ENCODE measurements at places on chromosomes 16 and 17. TPM values are rescaled to one million over a fixed set of nuclear protein-coding genes. Genes with fewer than 3 reads are reported as not detected.

Gene C1QTNF8
- polyA plus RNA-seq: 0.23 TPM

GRCh38 chr16:3904875-3905274 lies 24.4 kb upstream of the CREBBP start:
- no peak for DNase-seq

DNA sequence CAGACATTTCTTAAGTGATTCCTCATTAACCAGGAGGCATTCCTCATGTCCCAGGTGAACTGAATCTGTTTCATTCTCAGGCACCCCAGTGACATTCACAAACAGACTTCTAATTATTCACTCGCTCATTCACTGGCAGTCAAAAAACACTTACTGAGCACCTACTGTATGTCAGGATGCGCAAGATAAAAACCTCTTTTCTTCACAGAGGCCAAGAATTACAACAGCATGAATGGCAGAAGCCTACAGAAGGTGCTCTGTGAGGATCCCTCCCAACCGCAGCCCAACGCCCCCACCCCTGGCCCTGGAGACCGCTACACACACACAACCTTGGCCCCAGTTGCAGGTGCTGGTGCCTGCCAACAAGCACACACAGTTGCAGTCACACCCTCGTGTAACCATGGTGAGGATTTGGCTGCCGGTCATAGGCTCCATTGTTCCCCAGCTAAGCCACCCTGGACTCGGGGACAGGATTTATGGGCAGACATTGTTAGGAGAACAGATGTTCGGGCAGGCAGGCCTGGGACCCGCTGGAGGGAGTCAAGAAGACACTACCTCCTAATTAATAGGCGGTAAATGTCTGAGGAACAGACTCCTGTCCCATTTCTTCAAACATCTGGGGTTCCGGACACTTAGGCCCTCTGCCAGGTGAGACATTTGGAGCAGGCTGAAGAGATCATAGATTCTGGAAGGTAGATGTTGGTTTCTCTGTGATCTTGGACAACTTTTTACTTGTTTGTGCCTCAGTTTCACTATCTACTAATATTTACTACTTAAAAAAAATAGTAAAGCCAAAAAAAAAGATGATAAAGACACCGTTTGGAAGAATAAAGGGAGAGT lies 43.2 kb downstream of the CUEDC1 start:
- peak; percentile 88 for DNase-seq

DNA sequence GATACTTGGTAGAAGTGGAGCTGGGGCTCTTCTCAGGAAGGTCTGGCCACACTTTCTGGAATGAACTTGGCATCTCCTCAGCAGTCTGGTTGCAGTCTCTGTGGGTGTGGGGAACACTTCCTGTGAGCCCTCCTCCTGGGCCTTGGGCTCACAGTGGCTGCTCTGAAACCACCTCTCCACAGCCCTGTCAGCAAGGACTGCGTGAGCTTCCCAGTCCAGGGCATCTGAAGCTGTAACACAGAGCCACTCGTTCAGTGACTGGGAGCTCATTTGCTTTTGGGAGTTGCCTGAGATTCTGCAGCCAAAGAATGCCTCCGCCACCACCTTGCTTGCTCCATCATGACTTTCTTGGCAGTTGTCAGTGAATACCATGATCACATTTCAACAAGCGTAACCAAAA lies 60.0 kb downstream of the CLEC16A start:
- no peak for DNase-seq

- DNase-seq: no peak
These were observed 1.3 kb downstream of the WNK4 start for GRCh38 chr17:42781639-42782165.

- no peak for DNase-seq
These were observed 26.0 kb downstream of the TK2 start for GRCh38 chr16:66523861-66524354.

- no peak for DNase-seq
These were observed 75.9 kb upstream of the TNRC6C start for GRCh38 chr17:77882481-77883212.

Gene EPN3
- polyA plus RNA-seq: 25.4 TPM

Gene NME3
- polyA plus RNA-seq: 232 TPM

- DNase-seq: no peak
These were observed 5.1 kb upstream of the KRT16 start for GRCh38 chr17:41617698-41618097.

DNA sequence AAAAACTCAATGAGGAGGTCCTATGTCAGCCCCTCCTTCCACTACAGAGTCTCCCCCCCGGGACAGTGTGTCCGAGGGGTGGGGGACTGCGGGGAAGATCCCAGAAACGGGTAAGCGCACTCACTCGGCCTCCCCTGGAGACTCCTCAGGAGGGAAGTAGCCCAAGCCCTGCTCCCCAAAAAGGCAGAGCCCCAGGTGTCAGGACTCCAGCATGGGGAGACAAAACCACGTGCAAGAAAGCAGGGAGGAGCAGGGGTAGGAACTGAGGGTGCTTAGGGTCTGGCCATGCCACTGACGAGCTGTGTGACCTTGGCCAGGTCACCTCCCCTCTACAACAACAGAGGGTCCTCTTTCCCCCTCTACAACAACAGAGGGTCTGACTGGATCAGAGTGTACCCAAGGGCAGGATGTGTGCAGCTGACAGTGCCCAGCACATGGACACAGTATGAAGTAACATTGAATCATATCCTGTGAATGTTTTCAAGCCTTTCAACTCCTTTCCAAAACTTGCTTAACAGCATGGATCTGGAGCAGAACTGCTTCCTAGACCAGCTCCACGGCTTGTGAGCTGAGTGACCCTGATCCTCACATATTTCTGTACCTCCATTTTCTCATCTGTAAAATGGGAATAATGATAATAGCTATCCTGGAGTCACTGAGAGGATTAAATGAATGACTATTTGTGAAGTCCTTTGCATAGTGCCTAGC lies 2.1 kb upstream of the NAGS start:
- DNase-seq: no peak

Gene FAM20A
- 5.1 TPM for polyA plus RNA-seq

DNA sequence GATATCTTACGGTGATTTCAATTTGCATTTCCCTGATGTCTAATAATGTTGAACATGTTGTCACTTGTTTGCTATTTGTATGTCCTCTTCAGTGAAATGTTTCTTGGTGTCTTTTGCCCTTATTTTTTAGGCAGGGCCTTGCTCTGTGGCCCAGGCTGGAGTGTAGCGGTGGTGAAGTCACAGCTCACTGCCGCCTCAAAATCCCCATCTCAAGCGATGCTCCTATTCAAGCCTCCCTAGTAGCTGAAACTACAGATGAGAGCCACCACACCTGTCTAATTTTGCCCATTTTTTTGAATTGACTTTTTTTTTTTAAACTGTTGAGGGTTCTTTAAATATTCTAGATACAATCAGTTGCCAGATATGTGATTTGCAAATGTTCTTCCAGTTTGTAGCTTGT lies 8.3 kb downstream of the UBE2G1 start:
- no peak for DNase-seq

Gene CLCN7
- 41.9 TPM for polyA plus RNA-seq

DNA sequence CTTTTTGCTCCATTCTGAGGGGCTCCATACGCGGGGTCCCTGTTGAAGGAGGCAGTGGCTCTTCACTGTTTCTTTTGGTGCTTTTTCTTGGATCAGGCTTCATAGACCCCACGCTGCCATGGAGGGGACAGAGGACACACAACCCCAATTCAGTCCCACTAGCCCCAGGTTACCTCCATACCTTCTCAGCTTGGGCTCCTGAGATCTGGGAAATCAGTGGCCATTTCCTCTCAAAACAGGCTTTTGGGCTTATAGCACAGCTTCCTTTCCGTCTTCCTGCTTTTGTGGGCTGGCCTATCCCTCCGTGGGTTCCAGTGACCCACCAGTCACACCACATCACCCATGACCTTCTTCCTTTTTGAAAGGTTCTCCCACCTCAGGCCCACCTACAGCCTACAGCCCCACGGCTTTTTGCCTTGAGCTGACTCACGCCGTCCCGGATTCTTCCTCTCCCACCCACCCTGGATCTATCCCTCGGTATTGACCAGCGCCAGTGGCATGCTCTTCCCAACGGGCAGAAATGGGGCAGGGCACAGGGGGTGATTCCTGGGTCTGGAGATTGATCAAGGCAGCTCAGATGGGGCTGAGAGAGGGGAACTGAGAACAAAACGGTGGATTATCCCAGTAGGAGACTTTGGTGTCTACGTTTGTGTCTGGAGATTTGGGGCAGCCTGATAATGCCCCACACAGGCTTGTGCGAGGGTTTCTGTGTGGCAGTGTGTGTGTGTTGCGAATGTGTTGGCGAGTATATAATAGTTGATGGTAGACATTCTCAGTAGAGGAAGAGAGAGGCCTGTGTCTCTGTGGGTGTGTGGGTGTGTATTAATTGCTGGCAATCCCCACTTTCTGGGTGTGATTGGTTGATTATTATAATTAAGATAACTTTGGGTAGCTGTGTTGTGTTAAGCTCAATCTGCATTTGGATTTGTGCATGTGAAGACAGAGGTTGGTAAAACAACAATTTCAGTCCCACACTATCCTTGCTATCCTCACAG lies 3.8 kb downstream of the TBX21 start:
- no peak for DNase-seq

GRCh38 chr16:50229149-50229726 lies 37.1 kb upstream of the ADCY7 start:
- no peak for DNase-seq

GRCh38 chr16:85231959-85232358 lies 119.7 kb upstream of the CIBAR2 start:
- DNase-seq: no peak

- no peak for DNase-seq
These were observed 12.3 kb downstream of the DLG4 start for GRCh38 chr17:7207120-7208001.

Gene PSMC5
- polyA plus RNA-seq: 109 TPM

- peak; percentile 85 for DNase-seq
These were observed 2.5 kb upstream of the CCL2 start for GRCh38 chr17:34252444-34253138.

DNA sequence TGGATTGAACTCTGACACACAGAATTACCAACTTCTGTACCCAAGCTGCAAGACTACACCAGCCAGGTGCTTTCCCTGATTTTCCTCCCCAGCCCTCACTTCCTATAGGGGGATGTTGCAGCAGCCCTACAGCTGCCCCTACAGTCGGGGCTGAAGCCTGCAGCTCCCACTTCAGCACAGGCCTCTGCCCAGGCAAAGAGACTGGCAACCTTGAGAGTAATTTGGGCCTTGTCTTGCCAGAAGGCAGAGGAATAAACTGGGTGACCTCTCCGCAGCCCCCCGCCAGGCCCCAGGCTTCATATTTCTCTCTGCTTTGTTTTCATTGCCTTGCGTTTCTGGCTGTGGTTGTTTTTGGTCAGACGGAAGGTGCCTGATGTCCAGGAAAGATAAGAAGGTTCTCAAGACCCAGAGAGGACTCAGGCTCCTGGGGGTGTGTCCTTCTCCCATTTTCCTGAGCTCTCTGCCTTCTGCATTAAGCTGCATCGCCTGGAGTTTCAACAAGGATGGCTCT lies 32.0 kb downstream of the SLC6A4 start:
- no peak for DNase-seq

All from pancreas (tissue), 10 donors.